ENCODE measurements at places on chromosomes 5 and 9.

- DNase-seq: no peak
Observed at GRCh38 chr5:138946241-138946623, 71.1 kb upstream of the LRRTM2 start.

DNA sequence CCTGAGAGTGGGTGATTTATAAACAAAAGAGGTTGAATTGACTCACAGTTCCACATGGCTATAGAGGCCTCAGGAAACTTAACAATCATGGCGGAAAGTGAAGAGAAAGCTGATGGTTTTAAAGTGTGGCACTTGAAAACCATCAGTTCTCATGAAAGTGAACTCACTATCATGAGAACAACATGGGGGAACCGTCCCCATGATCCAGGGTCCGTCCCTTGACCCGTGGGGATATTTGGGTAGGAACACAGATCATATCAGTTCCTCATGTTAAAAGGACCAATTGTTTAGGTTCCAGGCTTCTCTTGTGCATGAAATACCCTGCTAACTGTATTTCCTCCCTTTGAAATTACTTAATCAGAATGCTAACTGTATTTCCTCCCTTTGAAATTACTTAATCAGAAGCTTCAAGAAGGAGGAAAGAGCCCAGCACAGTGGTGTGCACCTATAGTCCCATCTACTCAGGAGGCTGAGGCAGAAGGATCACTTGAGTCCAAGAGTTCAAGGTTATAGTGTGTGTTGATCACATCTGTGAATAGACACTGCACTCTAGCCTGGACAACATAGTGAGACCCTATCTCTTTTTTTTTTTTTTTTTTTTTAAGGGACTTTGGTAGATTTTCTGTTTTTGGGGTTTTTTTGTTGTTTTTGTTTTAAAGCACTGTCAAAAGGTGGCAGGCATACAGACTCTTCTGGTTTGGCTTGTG, 24.8 kb downstream of the TTC1 start:
- no peak for DNase-seq

DNA sequence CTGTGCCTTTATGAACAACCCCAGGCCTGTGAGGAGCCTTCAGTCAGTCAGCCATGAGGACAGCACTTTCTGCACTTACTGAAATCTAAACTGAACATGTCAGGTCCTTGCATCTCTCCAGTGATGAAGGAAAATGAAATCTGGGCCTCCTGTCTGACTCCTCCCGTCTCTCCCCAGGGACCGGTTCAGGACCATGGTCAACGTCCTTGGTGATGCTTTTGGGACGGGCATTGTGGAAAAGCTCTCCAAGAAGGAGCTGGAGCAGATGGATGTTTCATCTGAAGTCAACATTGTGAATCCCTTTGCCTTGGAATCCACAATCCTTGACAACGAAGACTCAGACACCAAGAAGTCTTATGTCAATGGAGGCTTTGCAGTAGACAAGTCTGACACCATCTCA, 77.0 kb upstream of the PLPP6 start:
- DNase-seq: no peak

- DNase-seq: no peak
Observed at GRCh38 chr9:70121818-70122436, 78.3 kb downstream of the MAMDC2 start.

DNA sequence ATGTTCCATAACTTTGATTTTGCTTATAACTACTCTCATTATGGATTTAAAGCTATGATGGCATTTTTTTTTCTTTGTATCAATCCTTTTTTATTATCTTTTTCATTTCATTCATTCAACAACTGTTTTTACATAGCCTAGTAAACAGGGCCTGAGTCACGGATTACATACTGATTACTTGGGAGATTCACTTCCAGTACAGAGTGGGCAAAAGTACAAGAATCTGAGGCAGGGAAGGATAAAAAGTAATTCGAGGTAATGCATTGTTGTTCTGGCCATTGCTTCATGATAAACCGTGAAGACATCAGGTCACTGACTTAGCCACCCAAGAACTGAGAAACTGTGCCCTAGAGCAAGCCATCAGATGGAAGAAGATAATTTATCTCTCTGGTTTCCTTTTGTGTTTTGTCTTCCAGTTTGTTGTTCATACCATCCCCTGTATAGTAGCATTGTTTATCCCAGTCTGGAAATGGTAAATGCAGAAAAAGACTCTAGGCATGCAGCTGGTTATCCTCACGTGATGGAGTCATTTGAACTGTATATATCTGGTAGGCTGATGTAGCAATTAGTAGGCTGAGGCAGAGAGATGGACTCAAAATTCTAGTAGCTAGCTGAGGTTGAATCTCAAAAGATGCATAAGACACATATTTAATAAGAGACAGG, 145.6 kb downstream of the CNTLN start:
- no peak for DNase-seq

GRCh38 chr5:5967944-5968343, 410.4 kb downstream of the MED10 start:
- DNase-seq: no peak

DNA sequence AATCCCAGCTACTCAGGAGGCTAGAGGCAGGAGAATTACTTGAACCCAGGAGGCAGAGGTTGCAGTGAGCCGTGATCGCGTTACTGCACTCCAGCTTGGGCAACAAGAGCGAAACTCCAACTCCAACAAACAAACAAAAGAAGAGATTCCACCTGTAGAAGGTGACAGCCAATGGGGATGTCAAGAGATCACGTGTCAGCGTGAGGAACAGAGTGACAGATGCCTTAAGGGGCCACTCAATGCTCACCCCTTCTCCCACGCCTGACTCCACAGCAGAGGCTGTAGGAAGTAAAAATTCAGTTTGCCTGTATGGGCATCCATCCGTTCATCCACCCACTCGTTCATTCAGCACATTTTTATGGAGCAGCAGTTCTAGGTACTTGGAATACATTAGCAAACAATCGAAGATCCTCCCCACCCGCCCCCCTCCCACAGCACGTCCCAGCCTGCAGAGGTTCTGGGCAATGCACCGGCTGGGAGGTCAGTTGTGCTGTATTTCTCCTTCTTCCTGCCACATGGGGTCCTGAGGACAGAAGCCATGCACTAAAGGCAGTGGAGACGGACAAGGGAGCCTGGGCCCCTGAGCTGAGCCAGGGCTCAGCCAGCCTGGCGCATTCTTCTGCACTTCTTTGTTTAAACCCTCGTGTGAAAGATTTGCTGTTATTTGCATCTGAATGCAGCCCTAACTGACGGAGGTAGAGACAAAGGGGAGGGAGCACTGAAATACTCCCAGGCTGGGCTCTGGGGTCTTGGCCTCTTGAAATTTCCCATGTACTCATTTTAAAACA, 11.3 kb upstream of the RNF130 start:
- no peak for DNase-seq

GRCh38 chr5:122683631-122684030, 91.2 kb upstream of the SNX2 start:
- no peak for DNase-seq

- DNase-seq: no peak
Observed at GRCh38 chr5:124398460-124398859, 348.0 kb downstream of the ZNF608 start.

DNA sequence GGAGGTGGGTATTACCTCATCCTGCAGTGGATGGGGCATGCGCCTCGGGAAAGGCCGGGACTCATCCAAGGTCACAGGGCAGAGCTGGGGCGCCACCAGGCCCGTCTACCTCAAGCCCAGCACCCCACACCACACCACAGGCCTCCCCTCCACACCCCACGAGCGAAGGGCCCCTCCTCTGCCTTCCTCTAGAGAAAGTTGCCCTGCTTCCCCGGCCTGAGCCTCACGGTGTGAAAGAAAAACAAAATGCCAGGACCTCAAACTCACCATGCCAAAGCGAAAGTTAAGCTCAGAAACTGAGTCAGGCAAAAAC, 161.1 kb downstream of the COL23A1 start:
- no peak for DNase-seq

- DNase-seq: peak; percentile 93
Observed at GRCh38 chr5:181159286-181160151, 12.1 kb downstream of the OR2V2 start.

DNA sequence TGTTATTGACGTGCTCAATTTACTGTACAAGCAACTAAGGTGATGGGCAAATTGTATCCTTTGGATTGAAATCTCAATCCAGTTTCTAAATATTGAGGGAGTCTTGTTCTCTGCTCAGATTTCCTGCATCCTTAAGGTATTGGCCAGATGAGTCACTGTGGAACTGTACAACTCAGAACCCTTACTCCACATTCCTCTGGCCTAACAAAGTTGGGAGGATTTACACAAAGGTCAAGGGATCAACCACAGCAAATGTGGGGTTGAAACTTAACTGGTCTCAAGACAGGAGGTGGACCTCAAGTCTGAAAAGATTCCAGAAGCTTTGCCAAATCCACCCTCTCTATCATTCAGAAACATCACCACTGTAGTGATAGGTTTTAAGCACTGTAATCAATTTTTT, 81.5 kb upstream of the AGXT2 start:
- DNase-seq: no peak

- no peak for DNase-seq
Observed at GRCh38 chr9:116998305-116998704, 311.2 kb downstream of the TRIM32 start.

GRCh38 chr9:86763791-86764190, 183.5 kb downstream of the GAS1 start:
- no peak for DNase-seq

- DNase-seq: no peak
Observed at GRCh38 chr9:93575796-93576257, 557 bp upstream of the PHF2 start.

- DNase-seq: no peak
Observed at GRCh38 chr5:123433596-123433995, 10.4 kb upstream of the CEP120 start.

- no peak for DNase-seq
Observed at GRCh38 chr5:44679214-44679613, 129.5 kb upstream of the MRPS30 start.

GRCh38 chr5:59069438-59070079, 486.7 kb downstream of the RAB3C start:
- no peak for DNase-seq

GRCh38 chr5:6918255-6918654, 205.0 kb downstream of the TENT4A start:
- DNase-seq: no peak

- DNase-seq: no peak
Observed at GRCh38 chr5:22471154-22471553, 382.0 kb downstream of the CDH12 start.

DNA sequence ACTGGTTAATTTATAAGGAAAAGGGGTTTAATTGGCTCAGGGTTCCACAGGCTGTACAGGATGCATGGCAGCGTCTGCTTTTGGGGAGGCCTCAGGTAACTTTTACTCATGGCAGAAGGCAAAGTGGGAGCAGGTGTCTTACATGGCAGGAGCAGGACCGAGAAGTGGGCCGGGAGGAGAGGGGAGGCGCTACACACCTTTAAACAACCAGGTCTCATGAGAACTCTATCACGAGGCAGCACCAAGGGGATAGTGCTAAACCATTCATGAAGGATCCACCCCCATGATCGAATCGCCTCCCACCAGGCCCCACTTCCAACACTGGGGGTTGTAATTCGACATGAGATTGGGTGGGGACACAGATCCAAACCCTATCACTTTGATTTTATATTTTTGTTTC, 21.7 kb downstream of the TMEM171 start:
- no peak for DNase-seq

- DNase-seq: no peak
Observed at GRCh38 chr5:142810743-142811290, 40.6 kb downstream of the ARHGAP26 start.

GRCh38 chr5:68554571-68555279, 339.2 kb downstream of the PIK3R1 start:
- DNase-seq: no peak

GRCh38 chr9:19992556-19992955, 203.7 kb upstream of the SLC24A2 start:
- no peak for DNase-seq

DNA sequence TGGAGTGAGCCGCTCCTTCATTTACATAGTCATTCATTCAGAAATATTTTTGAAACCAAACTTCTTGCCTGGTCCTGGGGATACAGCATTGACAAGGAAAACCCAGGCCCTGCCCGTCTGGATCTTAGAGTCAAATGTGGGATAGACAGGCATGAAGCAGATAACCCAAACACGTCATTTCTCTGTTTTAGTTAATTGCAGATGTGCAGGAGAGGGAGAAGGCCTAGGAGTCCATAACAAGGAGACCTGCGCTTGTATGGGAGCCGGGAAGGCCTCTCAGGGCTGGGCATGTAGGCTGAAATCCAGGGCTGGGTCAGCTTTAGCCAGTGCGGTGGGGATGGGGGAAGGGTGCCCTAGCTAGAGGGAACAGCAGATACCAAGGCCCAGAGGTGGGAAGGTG, 43.3 kb downstream of the PRRX2 start:
- no peak for DNase-seq

GRCh38 chr9:121510766-121511550, 11.3 kb upstream of the GGTA1 start:
- no peak for DNase-seq

DNA sequence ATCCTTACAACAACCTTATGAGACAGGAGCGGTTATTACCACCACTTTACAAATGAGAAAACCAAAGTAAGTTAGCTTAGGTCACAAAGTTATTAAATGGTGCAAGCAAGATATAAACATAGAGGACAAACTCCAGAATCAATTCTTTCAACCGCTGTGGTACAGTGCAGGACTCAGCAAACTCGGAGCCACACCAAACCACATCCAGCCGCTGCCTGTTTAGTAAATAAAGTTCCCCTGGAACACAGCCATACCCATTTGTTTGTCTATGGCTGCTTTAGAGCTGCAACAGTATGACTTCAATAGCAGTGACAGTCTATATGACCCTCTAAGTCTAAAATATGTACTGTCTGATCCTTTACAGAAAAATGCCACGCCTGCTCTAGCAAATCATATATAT, 1567.2 kb upstream of the WWC1 start:
- DNase-seq: no peak

GRCh38 chr9:133342069-133342406, 5.9 kb downstream of the MED22 start:
- DNase-seq: no peak

All from activated naive CD4-positive, alpha-beta T cell (primary cell).